AG09309 (cell line): ENCODE measurements at places on chromosomes 11 and 22.

DNA sequence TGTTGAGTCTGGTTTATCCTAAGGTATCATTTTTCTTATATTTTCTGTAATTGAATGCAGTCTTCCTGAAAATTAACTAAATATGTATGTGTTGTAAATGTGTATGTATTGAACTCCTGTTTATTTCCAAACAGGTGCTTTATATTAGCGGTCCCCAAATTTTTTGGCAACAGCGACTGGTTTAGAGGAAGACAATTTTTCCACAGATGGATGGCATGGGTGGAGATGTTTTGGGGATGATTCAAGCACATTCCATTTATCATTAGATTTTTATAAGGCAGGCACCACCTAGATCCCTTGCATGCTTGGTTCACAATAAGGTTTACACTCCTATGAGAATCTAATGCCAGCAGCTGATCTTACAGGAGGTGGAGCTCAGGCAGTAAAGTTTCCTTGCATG lies 210.5 kb upstream of the ANO3 start:
- DNase-seq, result no peak

DNA sequence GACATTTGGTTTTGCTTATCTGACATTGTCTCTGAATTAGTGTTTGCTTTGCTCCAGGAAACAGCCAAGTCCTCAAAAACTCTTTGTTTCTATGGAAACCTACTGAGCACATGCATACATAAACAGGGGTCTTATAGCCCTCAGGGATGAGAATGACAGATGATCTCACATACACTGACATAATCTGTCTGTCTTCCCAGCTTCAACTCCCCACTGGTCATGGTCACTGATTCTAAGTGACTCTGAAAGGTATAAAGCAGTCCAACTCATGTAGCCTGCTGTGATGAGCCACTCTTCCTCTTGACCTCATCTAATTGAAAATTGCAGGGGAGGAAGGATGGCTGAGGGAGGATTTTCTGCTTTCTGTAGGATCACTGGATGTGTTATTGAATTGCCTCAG lies 12.6 kb downstream of the ZNF143 start:
- DNase-seq, result no peak

GRCh38 chr22:42732081-42732480 lies 11.4 kb upstream of the A4GALT start:
- DNase-seq, result no peak

DNA sequence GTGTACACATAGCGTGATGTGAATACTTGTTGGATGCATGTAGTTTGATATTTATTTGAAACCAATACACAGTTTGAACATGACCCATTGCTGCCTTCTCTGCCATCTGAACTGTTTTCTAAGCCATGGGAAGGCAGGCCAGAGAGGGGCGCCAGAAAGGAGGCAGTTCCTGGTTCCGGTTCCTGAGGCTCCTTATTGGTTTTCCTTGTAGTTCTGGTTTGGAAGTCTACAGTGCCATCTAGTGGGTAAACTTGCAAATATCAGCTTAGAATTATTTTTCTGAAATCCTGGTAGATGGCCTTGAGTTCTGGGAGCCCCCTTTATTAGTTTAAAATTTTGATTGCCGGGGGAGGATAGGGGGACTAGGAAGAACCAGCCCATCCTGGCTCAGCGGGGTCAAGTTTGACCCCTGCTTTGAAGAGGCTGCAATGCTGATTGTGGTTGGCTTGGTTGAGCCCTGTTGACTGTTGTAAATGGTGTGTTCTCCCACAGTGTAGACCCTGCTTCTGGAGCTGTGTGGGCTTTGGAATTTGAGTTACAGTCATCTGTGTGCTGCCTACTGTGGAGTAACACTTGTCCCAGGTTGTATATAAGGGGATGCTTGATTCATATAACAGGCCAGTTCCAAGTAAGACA lies 48.4 kb downstream of the GRAMD1B start:
- DNase-seq, result no peak

- no peak for DNase-seq
These were observed 11.6 kb downstream of the TOLLIP start for GRCh38 chr11:1297576-1298473.

- no peak for DNase-seq
These were observed 19.7 kb downstream of the CTR9 start for GRCh38 chr11:10770626-10771254.

GRCh38 chr11:61129639-61130523 lies 27.6 kb downstream of the CD5 start:
- DNase-seq, result peak; percentile 66

DNA sequence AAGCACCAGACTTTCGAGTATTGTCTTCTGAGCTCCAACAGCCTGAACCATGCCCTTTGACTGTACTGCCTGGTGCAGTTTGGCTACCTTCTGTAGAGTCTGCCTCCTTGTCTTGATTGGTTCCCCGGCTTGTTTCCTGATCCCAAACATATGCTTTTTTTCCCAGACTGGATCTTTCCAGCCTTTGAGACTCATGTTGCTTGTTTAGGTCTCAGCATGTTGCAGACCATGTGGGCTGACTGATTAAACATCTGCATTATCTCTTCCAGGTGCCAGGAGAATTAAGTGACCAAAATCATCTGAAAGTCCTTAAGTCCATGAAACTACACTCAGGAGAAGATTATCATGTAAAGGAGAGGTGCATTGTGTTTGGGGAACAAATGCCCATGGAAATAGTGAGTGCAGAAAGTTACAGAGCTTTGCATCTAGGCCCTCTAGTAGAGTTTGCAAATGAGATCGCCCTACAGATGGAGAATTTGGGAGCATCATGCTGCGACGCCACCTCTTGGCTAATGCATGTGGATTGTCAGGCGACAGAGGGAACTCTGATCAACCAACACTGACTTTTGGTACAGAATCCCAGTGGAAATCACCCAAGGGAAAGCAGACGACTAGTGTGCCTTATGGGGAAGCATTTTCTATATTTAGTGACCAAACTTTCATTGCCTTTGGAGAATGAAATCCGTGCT lies 188.8 kb downstream of the BLID start:
- DNase-seq, result no peak

DNA sequence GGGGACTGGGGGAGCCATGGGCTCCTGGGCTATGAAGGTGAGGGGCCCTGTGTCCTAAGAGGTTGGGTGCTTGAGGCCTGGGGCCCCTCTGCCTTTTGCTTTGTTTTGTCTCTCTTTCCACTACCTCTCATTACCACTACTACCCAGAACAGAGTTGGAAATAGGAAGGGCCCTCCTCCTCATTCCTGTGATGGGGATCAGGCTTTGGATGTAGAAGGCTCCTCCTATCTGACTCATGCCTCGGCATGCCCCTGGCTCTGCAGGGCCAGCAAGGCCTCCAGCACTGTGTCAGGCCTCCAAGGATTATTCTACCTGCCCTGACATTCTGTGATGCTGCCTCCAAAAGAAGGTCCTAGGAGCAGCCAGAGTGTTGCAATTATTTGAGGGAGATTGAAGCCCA lies 766 bp downstream of the IZUMO1R start:
- DNase-seq, result no peak

GRCh38 chr11:65776196-65776595 lies 4.6 kb downstream of the AP5B1 start:
- DNase-seq, result no peak
